GOT3 (cell line): ENCODE measurements at places on chromosomes 5 and 9.

- DNase-seq, result no peak
These were observed 5.0 kb downstream of the ZNF189 start for GRCh38 chr9:101403516-101404285.

GRCh38 chr5:175652741-175653663 lies 4.9 kb upstream of the HRH2 start:
- DNase-seq, result no peak

DNA sequence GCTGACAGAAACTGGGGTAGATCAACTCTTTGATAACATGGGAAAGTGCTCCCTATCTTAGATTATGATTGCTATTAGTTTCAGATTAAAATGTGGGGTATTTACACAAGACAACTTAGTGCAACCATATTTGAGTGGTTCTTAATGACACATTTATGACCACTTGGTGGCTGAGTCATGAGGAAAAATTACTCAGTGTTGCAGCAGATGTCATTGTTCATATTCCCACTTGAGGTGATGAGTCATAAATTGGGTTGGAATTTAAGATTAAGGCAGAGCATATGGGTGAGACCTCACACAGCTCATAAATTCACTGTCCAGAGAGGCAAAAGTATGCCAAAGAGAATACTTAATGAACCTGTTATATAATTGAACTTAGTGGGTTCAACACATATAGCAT lies 408.3 kb downstream of the DMRT2 start:
- no peak for DNase-seq

GRCh38 chr5:50727149-50727496 lies 60.7 kb downstream of the PARP8 start:
- no peak for DNase-seq

DNA sequence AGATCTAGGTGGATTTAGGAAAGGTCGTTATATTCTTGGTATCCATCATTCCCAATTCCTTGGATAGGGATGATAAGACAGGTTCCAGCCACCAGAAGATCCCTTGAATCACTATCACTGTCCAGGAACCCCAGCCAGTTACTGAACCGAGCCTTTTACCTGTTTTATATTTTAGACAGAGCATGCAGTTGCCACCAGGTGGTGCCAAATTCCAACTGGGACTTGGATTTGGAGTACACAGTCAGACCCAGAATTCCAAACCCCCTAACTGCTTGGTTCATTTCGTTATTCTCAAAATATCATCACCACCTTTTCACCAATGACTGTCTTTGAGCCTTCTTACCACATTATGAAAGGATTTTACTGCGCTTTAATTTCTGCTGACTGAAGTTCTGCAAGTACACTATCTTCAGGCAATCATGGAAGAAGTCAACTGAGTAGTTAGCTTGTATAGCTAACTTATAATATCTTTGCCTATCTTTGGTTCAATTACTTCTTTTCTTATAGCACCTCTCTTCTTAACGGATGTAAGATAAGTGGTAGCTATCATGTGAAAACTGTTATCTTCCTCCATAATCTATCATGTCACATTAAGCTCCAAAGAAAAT lies 191.8 kb downstream of the PRR16 start:
- no peak for DNase-seq

DNA sequence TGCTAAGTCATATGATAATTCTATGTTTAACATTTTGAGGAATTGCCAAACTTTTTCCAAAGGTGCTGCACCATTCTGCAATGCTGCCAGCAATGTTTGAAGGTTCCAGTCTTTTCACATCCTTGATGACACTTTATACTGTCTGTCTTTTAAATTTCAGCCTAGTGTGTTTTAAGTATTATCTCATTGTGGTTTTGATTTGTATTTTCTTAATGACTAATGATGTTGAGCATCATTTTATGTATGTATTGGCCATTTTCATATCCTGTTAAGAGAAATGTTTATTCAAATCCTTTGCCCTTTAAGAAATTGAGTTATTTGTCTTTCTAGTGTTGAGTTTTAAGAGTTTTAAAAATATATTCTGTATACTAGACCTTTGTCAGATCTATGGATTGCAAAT lies 5.0 kb upstream of the TEX48 start:
- no peak for DNase-seq

DNA sequence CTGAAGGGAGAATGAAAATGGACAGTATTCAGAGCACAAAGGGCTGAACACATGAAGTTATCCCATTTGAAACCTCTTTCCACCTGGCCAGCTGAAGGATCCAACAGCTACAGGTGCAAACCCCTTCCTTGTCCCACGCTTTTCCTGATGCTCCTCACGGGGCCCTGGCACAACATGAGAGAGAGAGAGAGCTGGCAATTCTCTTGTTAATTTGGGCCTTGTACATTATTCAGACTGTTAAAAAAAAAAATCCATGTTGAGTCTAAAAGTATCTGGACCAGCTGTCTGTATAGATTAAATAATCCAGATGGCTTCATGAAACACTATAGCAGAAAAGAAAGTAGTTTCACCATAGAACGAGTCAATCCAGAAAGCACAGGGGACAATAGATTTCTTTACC lies 74.1 kb downstream of the HMHB1 start:
- DNase-seq, result no peak

- DNase-seq, result no peak
These were observed 24.0 kb downstream of the ABL1 start for GRCh38 chr9:130858739-130859705.

DNA sequence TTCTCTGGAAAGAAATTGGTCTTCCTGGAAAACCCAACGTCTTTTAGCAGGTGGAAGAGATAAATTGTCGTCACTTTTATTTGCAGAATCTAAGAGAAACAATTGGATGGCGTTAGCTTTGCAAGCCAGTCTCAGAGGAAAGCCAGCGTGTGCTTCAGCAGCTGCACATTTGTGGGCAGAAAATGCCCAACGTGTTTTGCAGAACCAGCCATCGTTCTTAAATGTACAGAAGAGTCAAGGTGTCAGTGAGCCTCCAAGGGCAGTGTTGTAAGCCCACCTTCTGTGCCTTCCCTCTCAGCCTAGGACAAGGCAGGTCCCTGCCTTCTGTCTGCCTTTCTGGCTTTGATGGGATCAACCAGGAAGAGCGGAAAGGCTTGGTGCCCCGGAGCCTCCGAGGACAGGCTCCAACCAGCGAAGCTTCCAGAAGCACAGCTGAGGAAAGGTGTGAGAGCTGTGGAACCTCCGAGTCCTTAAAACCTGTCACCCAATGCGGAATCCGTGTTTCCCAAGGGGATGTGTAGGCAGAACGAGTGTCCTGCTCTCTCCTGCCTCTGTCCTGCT lies 116.0 kb upstream of the IRX2 start:
- DNase-seq, result no peak

- no peak for DNase-seq
These were observed 109.8 kb upstream of the MVB12B start for GRCh38 chr9:126216826-126217225.

GRCh38 chr5:100799166-100799565 lies 103.9 kb downstream of the ST8SIA4 start:
- DNase-seq, result no peak

DNA sequence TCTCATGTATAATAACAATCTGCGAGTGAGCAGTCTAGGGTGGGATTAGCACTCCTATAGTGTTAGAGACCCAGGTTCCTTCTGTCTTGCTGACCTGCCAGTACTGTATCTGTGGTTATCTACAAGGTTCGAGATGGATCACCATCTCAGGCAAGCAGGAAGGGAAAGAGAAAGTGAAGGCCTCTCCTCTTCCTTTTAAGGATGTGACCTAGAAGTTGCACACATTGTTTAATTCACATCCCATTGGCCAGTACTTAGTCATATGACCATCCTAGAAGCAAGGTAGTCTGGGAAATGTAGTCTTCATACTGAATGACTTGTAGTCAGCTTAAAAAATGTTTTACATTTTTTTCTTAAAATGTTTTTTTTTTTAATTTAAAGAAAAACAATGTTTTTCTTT lies 168.6 kb downstream of the CARTPT start:
- DNase-seq, result no peak

- DNase-seq, result no peak
These were observed 41.3 kb upstream of the GRHPR start for GRCh38 chr9:37381094-37381741.
